ENCODE measurements at places on chromosomes 7 and 10.
A peak's percentile ranks its signal among the peaks of the same experiment; 100 is the strongest.

DNA sequence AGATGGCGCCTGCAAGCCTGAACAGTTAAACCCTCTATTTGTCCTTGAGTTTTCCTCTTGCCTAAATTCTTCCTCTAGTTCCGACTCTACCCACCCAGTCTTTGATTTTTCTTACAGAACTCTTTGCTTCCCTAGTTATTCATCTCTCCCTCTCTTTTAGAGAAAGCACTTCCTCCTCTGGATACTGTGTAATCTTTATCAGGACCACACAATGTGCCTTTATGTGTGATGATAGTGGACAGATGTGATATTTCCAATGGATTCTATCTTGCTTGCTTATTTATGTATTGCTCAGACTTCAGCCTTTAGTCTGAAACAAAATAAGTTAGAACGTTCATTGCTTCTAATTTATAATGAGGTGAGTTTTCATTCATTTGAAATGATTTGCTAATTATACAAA, 79.5 kb upstream of the CAV2 start:
- DNase-seq, result no peak

GRCh38 chr10:75286901-75287300, 51.1 kb upstream of the COMTD1 start:
- DNase-seq, result no peak

DNA sequence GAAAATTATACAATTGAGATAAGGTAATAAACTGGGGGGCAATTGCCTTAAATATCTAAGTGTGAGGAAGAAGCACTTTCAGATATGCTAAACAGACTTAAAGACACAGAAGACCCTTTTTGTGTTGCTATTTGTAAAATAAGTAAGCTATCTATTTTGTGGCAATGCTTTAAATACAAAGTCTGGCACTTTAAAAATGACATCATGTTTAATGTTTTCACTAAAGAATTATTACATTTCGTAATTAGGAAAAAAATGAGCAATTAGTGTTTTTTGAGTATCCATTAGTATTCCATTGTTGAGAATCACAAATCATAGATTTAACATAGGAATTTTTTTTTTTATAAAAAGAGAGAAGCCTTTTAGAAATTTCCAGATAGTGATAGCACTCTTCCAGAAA, 2.1 kb downstream of the CREB5 start:
- DNase-seq, result no peak

GRCh38 chr10:48215486-48216203, 58.9 kb downstream of the FRMPD2 start:
- peak; percentile 66 for DNase-seq

DNA sequence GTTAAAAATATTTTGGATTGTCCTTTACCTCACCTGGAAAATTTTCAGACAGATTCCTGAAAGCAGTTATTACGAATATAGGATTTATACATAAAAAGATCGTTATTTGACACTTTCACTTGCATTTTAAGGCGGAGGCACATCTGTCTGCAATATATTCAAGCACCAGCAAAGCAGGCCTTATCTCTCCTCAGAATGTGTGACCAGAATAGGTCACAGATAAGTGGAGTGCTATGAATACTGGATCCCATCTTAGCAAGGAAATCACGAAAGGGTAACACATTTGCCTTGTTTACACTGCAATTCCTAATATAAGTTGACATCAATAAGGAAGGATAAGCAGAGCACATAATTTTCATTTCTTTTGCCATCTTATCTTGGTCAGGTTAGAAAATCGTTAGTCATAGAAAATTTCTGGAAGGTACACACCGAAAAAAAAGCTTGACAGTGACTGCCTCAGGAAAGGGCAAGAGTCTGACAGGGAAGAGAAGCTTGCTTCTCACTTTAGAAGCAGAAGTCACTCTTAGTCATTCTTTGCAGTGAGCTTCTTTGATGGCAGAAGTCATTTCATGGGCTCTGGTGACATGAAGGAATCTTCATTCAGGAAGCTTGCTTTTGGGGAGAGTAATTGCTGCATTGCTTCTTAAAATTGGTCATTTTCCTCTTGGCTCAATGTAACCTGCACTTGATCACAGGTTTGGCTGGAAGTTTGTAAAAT, 98.1 kb upstream of the STK17A start:
- no peak for DNase-seq

DNA sequence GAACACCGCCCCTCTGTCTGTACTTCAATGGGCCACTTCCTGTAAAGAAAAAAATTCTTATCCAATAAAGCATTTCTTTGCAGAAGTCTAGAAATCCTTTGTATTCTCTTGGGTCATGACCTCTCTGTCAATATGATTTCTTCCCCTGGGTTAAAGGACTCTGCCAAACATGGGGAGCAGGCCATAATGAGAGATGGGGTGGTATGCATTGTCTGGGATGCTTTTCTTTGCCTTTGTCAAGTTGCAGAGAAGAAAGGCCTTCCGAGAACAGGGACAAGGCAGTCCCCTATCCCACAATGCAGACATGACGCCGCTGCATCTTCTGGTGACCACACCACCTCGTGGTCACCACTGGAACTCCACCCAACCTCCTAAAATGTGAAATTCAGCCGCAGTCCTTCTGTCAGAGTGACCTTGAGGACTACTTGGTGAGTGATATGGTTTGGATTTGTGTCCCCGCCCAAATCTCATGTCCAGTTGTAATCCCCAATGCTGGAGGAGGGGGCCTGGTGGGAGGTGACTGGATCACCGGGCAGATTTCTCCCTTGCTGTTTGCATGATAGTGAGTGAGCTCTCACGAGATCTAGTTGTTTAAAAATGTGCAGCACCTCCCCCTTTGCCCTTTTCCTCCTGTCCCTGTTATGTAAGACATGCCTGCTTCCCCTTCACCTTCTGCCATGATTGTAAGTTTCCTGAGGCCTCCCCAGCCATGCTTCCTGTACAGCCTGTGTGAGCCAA, 15.2 kb upstream of the FRMPD2 start:
- DNase-seq, result peak; percentile 65
